Right lung (tissue), 10 donors: ENCODE measurements at places on chromosomes 7 and 10. TPM values are rescaled to one million over a fixed set of nuclear protein-coding genes. Genes with fewer than 3 reads are reported as not detected.
A peak's percentile ranks its signal among the peaks of the same experiment; 100 is the strongest.

DNA sequence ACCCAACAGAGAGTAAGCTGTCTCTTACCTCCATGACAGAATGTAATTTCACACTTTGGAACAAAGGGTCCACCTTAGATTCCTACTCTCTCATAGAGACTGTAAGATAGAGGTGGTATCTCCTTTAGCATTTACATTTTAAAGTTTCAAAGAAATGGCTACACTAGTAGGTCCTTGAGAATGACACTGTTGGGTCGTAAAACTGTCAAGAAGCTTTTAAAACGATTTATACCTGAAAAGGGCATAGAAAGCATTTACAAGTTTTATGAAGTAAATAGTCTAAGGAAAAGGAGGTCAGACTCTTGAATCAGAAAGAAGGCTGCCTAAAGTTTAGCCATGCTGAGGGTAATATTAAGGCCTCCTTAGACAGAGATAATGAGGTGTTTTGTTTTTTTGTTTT, 1212.4 kb upstream of the PHF14 start:
- DNase-seq = no peak

DNA sequence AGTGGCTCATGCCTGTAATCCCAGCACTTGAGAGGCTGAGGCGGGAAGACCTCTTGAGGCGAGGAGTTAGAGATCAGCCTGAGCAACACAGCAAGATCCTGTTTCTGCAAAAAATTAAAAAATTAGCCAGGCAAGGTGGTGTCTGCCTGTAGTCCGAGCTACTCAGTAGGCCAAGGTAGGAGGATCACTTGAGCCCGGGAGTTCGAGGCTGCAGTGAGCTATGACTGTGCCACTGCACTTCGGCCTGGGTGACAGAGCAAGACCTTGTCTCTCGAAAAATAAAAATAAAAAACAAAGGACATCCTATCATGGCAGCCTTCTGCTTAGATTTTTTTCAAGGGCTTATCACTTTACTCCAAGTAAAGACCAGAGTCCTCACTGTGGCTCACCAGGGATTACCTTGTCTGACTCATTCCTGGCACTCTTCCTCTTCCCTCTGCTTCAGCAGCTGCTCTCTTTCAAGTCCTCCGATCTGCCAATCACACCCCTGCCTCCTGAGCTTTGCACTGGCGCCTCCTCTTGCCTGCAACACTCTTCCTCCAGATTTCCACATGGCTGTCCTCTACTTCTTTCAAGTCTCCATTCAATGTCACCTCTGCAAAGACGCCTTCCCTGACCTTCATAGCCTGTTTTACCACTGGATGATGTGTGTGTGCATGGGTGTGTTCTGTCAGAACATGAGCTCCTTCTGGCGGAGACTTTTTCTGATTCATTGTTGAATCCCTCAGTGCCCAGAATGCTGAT, 7.7 kb downstream of the PRTFDC1 start:
- no peak for DNase-seq

DNA sequence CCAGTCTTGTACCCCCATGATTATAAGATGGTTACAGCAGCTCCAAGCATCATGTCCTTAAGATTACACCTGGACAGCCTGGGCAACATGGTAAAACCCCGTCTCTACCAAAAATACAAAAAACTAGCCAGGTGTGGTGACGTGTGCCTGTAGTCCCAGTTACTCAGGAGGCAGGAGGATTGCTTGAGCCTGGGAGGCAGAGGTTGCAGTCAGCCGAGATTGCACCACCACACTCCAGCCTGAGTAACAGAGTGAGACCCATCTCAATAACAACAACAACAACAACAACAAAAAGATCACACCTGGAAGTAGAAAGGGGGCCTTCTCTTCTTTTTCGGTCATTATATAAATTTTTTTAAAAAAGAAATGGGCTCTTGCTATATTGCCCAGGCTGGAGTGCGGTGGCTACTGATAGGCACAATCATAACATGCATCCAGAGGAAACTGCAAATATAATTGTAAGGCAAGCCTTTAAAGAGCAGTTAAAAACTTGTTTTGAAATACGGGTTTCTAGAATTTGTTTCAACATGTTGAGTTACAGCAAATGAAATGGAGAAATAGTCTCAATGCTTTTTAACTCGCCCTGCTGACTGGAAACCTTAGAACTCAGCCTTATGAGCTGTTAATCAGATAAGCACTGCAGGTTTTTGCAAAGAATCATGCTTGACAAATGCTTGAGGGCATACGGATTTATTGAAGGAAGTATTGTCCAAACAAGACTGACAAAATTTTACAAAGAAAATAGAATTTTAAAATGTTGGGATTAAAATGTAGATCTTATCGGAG, 4.7 kb upstream of the ENTPD7 start:
- DNase-seq = no peak

DNA sequence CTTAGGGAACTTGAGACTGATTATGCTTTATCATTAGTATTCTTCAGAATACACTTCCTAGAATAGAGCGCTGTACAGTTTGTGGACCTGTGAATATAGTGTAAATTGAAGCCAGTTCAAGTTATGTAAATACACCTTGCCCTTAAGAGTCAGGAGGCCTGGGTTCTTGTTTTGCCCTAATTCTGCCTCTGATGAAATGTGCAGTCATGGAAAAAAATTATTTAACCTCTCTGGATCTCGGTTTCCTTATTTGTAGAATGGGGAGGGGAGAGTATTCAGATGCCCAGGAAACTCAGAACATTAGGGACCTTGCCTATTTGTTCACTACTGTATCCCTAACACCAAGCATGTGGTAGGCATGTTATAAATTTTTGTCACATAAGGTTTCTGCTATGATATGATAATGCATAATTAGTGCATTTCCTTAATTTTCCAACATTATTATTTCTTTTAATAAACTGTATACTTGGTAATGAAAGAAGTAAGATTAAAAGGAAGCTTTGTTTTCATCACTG, 1.3 kb downstream of the EXOC6 start:
- DNase-seq = no peak

DNA sequence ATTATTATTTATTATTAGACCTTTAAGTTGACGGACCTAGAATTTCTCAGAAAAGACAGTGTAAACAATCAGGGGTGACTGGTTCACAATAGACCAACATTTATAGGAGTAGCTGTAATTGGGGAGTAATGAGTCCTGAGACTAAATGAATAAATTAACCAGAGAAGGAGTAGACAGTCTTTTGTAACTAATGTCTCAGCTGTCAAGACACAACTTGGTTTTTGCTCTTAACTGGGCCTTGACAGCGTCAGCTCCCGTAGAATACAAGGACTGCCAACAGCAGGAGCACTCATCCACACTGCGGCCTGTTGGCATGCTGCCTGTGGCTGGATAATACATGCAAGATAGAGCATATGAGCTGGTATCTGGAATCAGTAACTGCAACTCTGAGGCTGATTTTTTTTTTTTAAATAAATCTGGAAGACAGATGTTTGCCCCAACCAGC, 123.9 kb downstream of the CACNA2D1 start:
- peak; percentile 42 for DNase-seq

- DNase-seq = no peak
Measured at GRCh38 chr10:4475827-4476490, 350.0 kb upstream of the AKR1E2 start.

DNA sequence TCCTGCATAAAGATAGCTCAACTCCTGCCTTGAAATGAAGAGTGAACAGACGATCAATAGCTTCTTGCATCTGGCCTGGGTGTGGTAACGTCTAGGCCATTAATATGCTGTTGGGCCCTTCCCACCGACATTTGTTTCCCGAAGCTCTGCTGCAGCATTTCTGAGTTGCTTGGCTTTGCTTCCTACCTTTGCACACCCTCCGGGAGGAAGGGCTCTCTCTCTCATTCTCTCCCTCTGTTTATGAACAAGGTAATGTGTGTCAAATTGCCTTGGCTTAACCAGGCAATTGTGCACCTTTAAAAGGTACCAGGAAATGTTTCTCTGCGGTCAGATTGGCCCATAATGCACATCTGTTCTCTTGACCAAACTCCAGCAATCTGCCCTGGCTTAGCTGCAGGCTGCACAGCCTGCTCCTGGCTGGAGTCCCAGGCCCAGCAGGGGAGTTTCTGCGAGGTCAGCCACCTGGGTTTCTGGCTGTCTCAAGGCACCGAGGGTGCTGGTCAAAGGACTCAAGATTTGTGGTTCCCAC, 223.7 kb downstream of the SNX10 start:
- no peak for DNase-seq

Gene ASB4
- 1.6 TPM for polyA plus RNA-seq

Gene COL28A1
- polyA plus RNA-seq = 2.0 TPM

Gene EPHA1
- polyA plus RNA-seq = 13.2 TPM

Gene LRIT1
- polyA plus RNA-seq = not detected
